NCI-H2171 (cell line): ENCODE measurements at places on chromosomes 2 and 18.

DNA sequence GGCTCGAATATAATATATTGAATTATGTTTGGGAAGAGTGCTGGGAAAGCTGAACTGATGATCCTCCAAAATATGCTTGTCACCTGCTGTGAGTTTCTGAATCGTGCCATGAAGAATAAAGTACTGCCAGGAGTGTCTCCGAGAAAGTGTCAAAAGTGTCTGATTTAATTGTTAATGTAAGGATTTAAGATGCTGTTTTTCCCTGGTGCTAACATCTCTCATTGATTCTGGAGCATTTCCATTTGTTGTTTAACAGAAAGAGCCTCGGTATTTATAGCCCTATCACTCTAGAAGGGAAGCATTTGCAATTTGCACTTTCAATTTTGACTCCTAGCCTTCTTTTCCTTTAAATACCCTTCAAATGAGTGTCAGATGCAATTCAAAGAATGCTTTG, 342.2 kb downstream of the RND3 start:
- no peak for DNase-seq

GRCh38 chr2:16487686-16488085, 177.9 kb downstream of the CYRIA start:
- no peak for DNase-seq

- no peak for DNase-seq
Measured at GRCh38 chr2:69099541-69099940, 86.6 kb downstream of the ANTXR1 start.

DNA sequence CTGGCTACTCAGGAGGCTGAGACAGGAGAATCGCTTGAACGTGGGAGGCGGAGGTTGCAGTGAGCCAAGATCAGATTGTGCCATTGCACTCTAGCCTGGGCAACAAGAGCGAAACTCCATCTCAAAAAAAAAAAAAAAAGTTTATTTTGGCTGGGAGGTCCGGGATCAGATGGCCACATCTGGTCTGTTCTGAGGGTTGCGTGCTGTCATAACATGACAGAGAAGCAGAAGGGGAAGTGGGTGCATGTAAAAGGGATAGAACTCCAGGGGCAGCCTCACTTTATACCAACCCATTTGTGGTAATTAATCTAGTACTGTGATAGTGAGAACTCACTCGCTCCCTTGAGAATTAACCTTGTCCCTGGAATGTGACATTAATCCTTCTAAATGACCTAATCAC, 101.2 kb downstream of the PTPN4 start:
- DNase-seq, result no peak

DNA sequence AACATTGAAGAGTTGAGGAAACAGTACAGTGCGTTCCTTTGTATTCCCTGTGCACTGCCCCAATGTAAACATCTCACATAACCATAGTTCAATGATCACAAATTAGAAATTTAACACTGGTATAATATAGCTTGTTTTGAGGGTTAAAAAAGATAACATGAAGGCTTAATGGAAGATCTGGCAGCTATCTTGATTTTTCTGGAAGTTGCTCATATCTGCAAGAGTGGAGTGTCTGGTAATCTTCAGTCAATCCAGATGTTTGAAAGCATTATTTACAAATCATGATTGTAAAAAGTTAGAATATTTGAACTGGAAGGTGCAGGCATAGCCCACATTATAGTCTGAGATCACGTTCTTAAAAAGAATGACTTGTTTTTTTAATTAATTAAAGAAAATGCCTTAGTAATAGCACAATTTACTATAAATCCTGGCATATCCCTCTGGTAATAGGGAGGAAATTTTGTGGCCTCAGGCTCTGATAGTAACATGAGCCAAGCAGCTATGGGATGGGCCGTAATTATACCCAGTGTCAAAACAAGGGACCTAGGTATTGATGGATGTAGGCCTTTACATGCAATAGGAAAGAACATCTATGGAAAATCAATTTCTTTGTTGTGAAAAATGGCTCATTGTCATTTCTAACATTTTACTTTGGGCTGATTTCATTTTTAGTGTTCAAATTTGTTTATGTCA, 418.0 kb downstream of the THSD7B start:
- no peak for DNase-seq

- no peak for DNase-seq
Measured at GRCh38 chr2:7379799-7380198, 462.6 kb downstream of the RNF144A start.

- DNase-seq, result no peak
Measured at GRCh38 chr2:204124140-204124750, 187.7 kb downstream of the ICOS start.

- DNase-seq, result no peak
Measured at GRCh38 chr2:151634736-151635467, 99.4 kb downstream of the NEB start.

DNA sequence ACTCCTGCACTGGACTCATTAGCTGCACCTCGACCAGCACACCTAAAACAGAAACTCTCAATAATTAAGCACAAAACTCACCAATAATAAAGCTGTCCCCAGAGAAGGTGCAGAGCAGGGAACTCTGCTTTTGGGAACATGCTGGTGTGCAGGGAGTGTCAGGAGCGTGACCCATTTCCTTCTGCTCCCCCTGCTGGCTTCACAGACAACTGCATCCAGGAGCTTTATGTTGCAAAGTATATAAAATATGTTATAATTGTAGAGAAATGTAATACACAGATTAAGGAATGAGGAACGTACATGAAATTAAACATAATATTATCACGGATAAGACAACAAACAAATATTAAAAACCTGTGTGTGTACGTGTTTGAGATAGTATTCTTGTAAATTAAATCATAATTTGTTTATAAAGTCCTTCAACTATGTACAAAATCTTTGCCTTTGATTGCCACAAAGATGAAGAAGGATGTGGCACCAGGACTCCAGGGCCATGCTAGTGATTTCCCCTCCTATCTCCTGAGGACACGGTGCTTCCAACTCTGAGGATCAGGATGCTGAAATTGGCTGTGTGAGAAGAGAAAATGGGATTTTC, 68.6 kb upstream of the MAL start:
- peak; percentile 16 for DNase-seq

DNA sequence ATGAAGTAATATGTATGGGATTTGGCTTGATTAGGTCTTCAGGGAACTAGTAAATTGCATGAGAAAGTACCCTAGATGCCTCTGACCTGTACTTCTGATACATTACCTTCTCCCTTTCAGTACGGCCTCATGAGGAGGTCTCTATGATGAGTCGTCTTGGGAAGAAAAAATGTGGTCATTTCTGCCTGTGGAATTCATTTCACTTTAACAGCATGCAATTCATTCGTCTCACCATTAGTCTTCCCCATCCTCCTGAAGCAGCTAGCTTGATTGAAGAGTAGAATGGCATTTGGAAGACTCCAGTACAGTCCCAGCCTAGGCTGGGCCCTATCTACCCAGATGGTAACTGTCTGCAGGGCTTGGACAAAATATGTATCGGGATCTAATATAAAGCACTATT, 52.2 kb downstream of the TMX3 start:
- no peak for DNase-seq

DNA sequence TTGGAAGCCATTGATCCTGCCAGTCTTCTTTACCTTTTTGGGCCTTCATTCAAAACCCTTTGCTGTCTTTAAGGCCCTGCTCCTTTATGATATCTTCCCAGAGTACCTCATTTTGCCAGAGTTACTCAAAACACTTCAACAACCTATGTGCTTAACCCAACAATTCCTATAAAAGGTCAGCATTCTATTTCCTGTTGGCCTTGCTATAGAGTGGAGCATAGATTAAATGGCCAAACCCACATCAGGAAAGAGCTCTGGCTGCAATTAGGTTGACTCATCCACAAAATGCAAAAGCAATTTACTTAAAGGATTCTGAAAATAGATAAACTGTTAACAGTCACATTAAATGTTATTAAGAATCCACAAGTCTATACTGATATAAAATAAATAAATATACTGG, 21.2 kb downstream of the MRPL33 start:
- DNase-seq, result no peak

- DNase-seq, result no peak
Measured at GRCh38 chr18:48371854-48372602, 37.2 kb downstream of the ZBTB7C start.

DNA sequence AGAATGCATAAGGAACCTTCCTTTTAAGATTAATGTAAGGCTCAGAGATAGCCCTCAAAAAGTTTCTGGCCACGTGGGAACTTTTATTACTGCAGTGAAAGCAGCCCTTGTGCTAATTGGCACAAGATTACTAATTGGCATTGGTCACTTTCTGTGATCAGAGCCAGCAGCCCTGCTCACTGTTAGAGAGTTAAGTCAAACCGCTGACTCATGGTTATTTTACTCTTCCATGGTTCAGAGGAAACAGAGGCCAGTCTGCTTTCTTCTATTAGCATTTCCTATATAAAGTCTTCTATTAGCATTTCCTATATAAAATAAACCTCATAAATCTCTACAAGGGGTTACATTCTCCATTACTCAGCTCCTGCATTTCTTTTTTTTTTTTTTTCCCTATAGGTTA, 1.5 kb upstream of the SLC35G4 start:
- DNase-seq, result no peak

- no peak for DNase-seq
Measured at GRCh38 chr18:48962994-48963561, 12.3 kb upstream of the SMAD7 start.

GRCh38 chr18:67043276-67043675, 439.4 kb upstream of the CDH19 start:
- DNase-seq, result no peak

DNA sequence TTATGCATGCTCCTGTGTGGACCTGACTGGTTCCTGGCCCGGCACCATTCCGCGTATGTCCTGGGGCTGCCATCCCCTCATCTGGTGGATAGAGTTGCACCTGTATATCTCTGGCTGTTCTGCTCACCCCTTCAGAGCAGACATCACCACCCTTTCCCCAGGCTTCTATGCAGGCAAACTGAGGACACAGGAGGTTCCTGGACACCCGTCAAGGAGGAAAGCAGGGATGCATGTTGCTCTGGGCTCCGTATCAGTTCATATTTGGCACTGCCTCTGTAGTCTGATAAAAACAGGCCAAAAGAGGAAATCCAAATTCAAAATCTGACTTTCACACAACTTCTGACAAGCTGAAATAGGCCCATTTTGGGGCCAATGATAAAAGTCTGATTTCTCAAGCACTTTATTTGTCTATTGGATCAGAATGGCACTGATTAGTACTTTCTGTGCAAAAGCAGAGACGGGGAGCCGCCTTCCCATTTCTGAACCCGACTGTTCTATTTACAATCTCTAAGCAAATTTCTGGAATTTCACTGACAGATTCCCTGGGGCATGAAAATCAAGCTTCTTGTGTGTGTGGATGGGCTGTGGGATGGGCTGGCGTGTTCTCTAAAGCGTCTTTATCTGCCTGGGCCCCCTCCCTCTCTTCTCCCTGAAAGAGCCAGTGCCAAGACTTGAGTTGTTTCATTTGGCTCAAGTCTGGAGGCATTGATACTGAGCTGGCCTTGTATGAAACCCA, 96.9 kb downstream of the SETBP1 start:
- no peak for DNase-seq

DNA sequence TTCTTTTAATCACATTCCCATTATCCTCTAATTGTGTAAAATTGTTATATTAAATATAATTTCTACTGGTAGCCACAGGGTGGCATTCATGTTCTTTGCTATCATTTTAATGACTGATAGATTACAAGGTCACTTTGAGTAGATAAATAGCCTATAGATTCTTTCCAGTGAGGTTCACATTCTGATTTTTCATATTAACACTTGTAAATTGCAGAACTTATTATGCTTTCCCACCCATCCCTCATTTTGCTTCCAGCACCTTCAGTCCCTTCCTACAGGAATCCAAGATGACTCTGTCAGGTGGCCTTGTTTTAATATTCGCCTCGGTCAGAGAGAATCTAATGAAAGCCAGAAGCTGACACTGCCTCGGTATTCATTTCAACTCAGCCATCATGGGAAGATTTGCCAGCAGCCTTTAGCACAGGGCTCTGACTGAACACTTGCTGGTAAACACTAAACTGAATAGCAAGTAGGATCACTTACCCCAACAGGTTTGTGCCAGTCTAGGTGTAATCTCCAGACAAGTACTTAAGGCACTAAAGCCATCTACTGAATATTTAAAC, 101.2 kb upstream of the FSHR start:
- DNase-seq, result no peak

- no peak for DNase-seq
Measured at GRCh38 chr2:215749092-215749957, 264.0 kb downstream of the MREG start.

DNA sequence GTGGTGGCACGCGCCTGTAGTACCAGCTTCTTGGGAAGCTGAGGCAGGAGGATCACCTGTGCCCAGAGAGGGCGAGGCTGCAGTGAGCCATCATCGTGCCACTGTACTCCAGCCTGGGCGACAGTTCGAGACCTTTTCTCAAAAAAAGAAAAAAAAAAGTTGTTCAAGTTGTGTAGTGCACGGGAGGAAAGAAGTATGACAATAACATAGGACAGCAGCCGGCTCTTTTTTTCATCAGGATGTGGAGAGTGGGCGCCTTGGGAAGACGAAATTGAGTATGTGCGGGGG, 36.5 kb downstream of the PCBP1 start:
- no peak for DNase-seq

- DNase-seq, result no peak
Measured at GRCh38 chr2:191115391-191115790, 35.4 kb downstream of the STAT4 start.

DNA sequence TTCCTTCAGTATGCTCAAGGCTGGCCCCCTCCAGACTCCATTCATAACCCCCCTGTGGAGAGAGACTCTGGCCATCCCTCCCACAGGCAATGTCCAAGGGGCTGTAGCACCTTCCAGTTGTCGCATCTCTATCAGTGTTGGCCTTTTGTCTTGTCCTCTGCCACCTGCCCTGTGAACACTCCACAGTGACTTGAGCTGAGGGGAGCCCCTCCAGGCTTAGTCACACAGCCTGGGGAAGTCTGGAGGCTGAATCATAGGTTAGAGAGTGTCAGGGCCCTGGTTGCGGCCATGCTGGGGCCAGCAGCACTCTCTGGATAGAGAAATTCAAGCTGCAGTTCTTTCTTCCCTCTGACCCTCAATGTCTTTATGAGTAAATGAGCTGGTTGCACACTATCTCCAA, 64.7 kb downstream of the GYPC start:
- no peak for DNase-seq

GRCh38 chr2:191265311-191266170, 20.3 kb downstream of the MYO1B start:
- no peak for DNase-seq

DNA sequence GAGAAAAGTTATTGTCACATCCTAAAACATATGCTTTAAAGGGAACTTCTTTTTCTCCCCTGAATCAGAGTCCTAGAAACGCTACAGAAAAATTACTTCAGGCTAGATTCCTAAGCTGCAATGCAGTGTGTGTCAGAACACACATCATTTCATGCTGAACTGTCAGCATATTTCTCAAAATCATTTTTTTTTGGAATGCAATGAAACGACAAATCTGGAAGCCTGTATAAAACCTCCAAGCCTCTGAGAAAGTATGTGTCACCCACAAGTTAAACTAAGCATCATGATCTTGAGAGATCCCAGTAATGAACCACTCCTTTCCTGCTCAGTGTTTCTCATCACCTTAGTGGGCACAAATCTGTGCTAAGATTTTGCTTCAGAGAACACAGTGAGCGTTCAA, 276.2 kb downstream of the ZNF521 start:
- DNase-seq, result no peak

- DNase-seq, result no peak
Measured at GRCh38 chr2:236998758-236999157, 86.9 kb upstream of the COPS8 start.
